Activated CD8-positive, alpha-beta memory T cell treated with anti-CD3 and anti-CD28 coated beads for 1 hour (primary cell): ENCODE measurements at places on chromosomes 5 and 9.
A peak's percentile ranks its signal among the peaks of the same experiment; 100 is the strongest.

DNA sequence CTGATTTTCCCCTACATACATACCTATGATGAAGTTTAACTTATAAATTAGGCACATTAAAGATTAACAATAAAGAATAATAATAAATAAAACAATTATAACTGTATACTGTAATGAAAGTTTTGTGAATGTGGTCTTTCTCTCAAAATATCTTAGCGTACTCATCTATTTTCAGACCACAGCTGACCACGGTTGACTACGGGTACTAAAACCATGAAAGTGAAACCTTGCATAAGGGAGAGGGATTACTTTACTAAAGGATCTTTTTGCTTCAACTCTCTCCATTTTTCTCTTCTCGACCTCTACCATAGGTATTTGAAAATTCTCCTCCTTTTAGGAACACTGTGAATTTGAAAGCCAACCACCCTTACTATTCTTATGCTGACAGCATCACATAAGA lies 475.5 kb downstream of the CETN3 start:
- no peak for DNase-seq

DNA sequence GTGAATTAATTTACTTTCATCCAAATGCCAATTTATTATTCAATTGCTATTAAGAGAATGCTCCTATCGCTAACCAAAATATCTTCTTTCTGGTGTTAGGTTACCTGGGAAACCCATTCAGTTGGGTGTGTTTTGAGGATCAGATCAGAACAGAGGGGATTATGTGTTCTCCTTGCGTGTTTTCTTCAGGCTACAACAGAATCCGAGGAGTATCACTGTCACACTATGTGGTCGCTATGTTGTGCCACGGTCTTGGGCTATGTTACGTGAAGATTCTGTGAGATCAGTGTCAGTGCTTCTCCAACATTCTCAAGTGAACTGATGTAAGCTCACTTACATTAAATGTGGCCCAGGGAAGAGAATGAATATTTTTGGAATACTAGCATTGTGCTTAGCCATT lies 39.0 kb downstream of the ADCY2 start:
- DNase-seq = no peak

DNA sequence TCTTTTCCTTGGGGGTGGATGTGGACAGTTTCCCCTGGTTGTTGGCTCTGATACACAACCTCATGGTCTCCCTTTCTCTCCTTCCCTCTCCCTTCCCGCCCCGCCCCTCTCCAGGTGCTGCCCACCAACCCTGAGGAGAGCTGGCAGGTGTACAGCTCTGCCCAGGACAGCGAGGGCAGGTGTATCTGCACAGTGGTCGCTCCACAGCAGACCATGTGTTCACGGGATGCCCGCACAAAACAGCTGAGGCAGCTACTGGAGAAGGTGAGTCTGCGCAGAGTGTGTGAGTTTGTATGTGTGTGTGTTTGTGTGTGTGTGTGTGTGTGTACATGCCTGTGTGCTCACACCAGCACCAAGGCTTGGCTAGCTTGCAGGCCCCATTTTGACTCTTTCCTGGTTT lies 2.6 kb downstream of the OLFM1 start:
- no peak for DNase-seq

GRCh38 chr9:137582286-137582860 lies 3.6 kb upstream of the DPH7 start:
- DNase-seq = no peak

- no peak for DNase-seq
Observed at GRCh38 chr5:95447961-95448360, 56.8 kb downstream of the FAM81B start.

DNA sequence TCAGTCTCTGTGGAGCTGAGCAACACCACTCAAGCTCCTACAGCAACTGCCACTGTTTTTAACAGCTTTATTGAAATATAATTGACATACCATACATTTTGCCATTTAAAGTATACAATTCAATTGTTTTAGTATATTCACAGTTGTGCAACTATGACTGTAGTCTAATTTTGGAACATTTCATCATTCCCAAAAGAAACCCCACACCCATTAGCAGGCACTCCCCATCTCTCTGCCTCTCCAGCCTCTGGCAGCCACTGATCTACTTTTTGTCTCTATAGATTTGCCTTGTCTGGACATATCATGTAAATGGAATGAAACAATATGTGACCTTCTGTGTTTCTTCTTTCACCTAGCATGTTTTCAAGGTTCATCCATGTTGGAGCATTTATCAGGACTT lies 43.5 kb downstream of the RUSC2 start:
- DNase-seq = no peak

DNA sequence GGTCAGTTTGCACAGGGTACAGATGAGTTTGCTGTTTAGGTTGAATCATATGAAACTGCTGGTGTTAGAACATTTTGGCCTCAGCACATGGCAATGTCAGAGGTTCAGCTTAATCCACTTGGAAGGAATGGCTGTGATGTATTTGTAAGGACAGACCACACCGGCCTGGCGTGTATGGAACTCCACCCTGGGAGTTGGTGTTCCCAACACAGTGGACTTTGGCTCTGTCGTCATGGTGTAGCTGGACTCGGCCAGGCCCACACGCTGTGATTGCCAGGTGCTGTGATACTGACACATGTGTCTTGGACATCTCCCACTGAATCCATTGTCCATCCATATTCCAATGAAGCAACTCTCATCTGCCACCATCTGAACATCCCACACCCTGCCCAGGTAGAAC lies 90.3 kb downstream of the ZNF618 start:
- DNase-seq = no peak

DNA sequence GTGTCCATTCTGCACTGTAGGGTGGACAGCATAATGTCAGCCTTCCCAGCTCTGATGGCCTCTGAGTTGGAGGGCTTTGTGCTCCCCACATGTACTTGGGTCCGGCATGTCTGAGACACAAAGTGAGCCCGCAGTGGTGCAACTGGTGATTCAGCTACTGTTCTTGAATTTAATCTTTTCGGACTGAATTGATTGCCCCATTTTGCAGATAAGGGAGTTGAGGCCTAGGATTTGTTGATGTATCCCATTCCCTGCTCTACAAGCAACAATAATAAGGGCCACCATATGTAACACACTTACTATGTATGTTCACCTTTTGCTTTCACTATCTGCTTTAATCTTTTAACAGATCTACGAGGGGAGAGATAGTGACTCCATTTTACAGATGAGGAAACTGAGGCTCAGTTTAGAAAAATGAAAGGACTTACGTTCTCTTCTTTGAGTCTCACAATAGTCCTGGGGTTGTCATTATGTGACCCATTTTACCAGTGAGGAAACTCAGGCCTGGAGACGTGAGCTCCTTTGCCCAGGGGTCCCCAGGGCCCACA lies 4.5 kb downstream of the GSN start:
- no peak for DNase-seq

GRCh38 chr5:14977058-14977685 lies 105.6 kb upstream of the ANKH start:
- DNase-seq = no peak

GRCh38 chr5:13910201-13910600 lies 34.3 kb downstream of the DNAH5 start:
- DNase-seq = no peak

DNA sequence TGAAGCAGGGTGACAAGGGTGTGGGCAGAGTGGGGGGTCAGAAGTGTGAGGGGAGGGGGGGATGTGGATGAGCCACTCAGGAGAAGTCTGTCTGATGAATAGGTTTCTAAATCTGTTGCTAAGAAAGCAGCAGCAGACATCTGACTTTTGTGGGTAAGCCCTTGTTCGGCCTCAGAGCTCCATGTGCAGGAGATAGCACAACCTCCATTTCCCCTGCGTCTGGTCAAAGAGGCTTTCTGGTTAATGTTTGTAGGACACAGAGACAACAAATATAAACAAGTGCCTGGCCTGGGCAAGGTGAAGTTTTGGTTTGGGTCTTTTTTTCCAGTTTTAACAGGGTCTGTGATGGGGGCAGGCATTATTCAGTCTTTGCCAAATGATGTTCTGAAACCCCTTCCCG lies 57.0 kb upstream of the GNE start:
- DNase-seq = no peak

DNA sequence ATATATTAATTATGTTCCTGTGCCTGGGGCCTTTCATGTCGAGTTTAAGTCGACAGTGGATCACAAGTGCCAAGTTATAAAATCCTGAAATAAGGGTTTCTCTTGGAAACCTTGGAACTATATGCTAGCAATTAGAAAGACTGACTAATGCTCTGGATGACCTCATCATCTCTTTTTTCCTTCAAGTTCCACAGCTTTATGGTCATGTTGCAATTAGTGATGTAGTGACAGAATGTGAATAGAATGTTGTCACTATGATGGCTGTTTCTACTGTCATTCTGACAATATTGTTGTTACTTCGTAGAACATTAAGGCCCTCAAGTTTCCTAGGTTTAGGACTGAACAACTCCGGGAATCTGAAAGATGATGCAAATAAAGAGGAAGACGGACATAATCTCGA lies 368.0 kb upstream of the SEMA6A start:
- DNase-seq = no peak

GRCh38 chr9:97983589-97984187 lies 547 bp downstream of the ANP32B start:
- DNase-seq = peak; percentile 51

DNA sequence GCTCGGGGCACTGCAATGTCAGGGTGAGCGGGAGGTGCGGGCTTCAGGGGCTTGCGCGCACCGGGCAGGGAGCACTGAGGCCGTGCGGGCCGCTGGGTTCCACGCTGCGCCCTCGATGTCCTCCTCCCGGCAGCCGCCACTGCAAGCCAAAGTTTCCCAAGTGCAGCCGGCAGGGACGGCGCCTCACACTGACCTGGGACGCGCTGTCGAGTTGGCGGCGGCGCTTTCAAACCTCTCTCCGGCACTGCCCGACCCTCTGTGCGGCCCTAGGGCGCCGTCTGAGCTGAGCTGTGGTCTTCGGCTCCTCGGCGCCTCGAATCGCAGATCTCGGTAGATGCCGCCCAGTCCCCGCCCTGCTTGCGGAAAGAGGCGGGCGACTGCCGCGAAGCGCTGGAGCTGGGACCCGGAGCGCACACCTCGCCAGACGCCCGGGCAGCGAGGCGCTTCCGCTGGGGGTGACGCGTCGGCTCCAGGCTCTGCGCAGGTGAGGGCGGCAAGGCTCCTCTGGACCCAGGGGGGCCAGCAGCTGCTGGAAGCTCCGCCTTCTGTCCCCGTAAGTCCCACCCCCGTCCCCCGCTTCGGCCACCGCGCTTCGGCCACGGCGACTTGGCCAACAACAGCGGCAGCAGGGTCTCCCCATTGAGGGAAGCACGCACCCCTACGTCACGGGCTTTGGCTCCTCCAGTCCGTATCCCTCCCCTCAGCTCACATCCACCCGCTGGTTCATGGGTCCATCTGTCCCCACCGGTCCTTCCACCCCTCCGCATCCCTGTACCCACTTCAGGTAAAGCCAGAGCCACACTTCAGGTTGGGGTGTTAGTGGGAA lies at the start of gene ANKRD34B:
Gene ANKRD34B, minus strand, starts transcription at position 320 of the 826 bp plus-strand sequence. CDS start 10,261 bp downstream, outside the sequence.
- no peak for DNase-seq

- DNase-seq = peak; percentile 38
Observed at GRCh38 chr5:148733601-148734438, 79.5 kb upstream of the HTR4 start.

GRCh38 chr9:128254362-128254761 lies 21.4 kb downstream of the GOLGA2 start:
- DNase-seq = no peak

DNA sequence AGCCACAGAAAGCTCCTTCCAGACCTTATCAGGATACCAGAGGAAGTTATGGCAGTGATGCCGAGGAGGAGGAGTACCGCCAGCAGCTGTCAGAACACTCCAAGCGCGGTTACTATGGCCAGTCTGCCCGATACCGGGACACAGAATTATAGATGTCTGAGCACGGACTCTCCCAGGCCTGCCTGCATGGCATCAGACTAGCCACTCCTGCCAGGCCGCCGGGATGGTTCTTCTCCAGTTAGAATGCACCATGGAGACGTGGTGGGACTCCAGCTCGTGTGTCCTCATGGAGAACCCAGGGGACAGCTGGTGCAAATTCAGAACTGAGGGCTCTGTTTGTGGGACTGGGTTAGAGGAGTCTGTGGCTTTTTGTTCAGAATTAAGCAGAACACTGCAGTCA lies 70.8 kb upstream of the ENTREP1 start:
- DNase-seq = no peak

DNA sequence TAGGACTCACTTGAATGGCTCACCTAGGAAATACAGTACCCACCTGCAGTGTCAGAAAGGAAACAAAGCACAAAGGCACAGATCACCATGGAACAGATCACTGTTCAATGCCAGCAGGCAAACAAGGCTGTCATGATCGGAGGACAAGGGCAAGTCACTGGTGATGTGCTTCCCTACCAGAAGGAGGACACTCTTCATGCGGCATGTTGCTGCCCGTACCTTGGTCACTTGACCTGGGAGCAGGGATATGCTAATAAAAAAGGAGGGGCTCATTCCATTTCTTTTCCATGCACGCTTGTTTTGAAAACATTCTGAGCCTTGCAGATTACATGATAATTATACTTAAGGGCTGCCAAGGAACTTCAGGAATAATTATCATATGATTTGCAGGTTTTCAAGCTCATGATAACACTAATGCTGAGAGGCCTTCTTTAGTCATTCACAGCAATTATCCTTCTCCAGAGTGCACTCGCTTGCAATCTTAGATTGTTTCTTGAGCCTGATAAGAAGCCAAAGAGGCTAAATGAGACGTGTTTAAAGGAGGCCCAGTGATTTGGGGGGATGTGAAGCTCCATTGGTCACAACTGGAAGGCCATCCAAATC lies 36.1 kb upstream of the STARD4 start:
- DNase-seq = no peak

DNA sequence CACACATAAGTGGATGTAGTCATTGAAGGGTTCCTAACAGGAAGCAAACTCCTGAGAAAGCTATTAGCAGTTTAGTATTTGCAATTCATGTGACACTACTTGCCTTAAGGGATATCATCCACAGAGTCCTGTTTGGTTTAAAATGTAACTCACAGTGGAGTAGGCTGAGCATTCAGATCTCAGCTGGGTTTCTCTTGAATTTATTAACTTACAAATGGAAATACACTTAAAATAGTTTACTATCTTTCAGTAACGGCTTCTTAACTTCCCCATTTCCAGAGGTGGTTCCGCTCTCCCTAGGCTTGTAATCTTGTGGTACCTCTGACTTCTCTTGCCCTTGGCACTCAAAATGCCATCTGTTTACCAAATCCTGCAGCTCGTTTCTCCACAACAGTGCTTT lies 660.7 kb upstream of the ADAMTS16 start:
- no peak for DNase-seq

- DNase-seq = no peak
Observed at GRCh38 chr5:51622161-51622790, 239.0 kb downstream of the ISL1 start.

DNA sequence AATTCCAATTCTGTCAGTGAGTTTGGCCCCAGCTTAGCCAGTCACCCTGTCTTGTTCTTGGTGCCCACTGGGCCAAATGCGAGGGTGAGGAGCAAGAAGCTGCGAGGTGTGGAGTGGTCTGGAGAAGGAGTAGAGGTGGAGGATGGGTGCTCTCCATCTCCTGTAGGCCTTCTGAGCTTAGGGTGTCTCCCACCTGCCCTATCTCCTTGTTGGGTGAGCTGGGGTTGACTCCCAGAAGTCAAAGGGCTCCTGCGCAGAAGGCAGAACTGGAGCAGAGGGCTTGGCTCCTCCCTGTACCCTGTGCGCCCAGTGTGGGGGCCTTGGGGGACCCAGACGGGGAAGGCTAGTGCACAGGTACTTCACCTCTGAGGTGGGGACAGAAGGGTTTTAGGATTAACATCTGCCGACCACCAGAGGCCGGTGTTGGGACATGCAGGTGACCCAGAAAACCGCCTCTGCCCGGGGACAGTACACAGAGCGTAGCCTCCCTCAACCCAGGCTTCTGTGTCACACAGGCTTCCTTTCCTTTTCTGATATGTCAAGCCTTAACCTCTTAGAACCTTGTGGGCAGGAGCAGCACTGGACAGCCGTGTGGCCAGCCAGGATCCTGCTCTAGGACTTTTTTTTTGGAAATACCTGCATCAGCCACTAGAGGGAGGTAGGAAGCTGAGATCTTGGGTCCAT lies 16.9 kb downstream of the IL5 start:
- no peak for DNase-seq
